ENCODE measurements at places on chromosomes 11 and 22.

GRCh38 chr22:41925783-41926460 is 684 bp downstream of the TNFRSF13C start:
- DNase-seq: no peak

DNA sequence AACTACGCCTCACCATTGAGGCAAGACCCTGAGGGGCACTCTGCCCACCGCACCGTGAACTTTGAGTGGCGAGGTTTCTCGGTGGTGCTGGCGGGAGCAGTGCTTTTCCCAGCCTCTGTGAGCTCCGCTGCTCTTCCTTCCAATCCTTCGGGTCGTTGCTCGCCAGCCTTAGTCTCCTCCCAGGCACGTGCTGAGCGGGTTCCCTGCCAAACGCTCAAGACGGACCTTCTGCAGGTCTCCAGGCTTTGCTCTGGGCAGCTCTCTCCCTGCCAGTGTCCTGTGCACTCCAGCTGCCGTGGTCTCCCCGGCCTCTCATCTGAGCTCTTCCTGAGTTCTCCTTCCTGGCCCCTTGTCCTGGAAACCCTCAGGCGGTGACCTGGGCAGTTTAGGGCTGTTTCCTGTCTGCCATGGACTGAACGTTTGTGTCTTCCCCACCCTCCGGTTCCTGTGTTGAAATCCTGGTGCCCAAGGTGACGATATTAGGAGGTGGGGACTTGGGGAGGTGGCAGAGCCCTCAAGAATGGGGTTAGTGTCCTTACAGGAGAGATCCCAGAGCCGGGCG is 11.2 kb upstream of the MUC6 start:
- no peak for DNase-seq

DNA sequence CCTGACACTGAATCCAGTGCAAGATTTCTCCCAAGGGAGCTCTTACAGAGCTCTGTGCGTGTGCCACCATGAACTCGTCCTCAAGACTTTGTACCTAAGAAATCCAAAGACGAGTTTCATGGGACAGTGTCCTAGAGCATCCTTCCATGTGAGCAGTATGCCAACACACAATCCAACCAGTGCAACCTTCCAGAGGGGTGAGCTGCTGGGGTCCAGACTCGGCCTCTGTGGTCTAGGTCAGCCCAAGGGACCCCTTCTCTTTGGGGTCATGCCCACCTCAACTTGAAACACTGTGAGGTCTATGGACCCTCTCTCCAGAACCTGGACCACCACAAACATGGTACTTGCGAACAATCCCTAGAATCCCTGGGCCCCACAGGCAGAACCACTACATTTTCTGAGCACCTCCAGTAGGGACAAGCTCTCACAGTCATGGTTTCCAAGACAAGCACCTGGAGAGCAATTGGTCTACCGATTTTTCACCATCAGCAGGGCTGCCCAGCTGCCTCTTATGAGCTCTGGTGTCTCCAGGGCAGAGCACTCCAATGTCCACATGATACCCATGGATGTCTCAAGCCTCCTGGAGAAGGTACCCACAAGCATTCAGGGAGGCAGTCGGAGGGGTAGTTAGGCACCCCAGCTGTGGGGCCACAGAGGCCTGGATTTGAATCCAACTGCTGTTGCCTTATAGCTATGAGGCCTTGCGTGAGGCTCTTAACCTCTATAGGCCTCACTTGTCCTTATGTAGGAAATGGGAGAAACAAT is 7.7 kb downstream of the CHST1 start:
- no peak for DNase-seq

DNA sequence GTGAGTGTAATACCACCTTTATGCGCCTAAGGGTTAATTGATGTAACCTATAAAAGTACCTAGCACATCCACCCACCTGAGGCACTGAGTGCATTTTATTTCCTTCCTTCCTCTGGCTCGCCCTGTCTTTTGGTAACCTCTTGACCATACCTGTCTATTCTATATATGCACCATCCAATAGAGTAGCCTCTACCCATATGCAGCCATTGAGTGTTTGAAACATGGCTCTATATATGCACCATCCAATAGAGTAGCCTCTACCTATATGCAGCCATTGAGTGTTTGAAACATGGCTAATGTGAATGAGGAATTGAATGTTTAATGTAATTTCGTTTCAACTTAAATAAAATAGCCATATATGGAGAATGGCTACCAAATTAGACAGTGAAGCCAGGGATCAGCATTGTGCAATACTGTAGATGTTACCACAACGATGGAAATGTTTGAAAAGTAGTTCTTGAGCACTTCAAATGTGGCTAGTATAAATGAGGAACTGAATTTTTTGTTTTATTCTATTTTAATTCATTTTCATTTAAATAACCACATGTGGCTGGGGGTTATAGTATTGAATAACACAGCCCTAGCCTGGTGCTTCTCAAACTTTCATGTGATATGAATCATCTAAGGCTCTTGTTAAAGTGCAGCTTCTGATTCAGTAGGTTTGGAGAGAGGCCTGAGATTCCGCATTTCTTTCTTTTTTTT is 33.8 kb downstream of the SLC35F2 start:
- no peak for DNase-seq

DNA sequence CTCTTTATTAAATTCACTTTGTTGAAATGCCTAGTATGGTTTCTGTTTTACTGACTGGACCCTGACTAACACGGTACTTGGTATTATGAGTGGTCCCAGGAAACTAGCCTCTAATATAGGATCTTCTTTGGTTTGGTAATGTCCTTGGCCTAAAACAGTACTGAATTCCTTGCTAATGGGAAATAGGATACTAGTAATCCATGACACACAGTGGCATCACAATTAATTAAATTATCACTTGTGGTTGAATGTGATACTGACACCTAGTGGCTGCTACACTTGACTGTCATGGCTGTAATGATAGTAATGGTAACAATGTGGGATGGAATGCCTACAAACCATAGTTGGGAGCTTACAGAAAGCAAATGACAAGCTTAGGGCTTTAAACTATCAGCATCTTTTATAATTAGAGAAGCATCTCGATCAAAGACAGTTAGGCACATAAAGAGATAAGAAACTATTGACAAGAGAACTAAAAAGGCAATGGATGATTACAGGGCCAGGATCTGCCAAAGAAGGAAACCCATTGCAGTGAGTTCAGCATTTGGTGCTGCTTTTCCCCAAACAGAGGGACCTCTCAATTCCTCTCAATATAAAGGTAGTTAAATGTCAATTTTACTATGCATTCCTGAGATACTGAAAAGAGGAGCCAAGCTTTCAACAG is 8.6 kb downstream of the DNHD1 start:
- no peak for DNase-seq

DNA sequence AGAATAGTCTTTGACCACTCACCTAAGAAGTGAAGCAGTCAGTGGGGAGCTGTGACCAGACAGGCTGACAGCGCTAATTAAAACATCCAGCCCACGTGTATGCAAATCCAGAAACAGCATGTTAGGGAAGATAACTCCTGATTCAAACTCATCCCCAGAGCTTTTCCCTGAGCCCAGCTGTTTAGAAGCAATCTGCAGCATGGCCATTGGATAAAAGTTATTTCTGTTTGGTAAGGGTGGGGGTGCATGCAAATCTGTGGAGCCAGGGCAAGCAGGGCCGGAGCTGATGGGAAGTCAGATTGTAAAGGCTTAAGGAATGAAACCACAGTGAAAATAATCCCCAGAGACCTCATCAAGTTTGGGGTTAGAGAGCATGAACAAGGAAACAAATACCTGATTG is 247.9 kb upstream of the KIRREL3 start:
- no peak for DNase-seq

- no peak for DNase-seq
Observed at GRCh38 chr11:123187248-123187647, 7.8 kb downstream of the CLMP start.

- DNase-seq: no peak
Observed at GRCh38 chr11:93740031-93740729, 1.1 kb downstream of the TAF1D start.

GRCh38 chr11:133553885-133554740 is 21.8 kb upstream of the OPCML start:
- no peak for DNase-seq
